ENCODE measurements at places on chromosomes 11 and 22. TPM values are rescaled to one million over a fixed set of nuclear protein-coding genes. Genes with fewer than 3 reads are reported as not detected.

GRCh38 chr11:125941267-125941618, 4.6 kb upstream of the VSIG10L2 start:
- no peak for DNase-seq

- DNase-seq: no peak
Measured at GRCh38 chr11:2313051-2313951, 11.5 kb downstream of the TSPAN32 start.

DNA sequence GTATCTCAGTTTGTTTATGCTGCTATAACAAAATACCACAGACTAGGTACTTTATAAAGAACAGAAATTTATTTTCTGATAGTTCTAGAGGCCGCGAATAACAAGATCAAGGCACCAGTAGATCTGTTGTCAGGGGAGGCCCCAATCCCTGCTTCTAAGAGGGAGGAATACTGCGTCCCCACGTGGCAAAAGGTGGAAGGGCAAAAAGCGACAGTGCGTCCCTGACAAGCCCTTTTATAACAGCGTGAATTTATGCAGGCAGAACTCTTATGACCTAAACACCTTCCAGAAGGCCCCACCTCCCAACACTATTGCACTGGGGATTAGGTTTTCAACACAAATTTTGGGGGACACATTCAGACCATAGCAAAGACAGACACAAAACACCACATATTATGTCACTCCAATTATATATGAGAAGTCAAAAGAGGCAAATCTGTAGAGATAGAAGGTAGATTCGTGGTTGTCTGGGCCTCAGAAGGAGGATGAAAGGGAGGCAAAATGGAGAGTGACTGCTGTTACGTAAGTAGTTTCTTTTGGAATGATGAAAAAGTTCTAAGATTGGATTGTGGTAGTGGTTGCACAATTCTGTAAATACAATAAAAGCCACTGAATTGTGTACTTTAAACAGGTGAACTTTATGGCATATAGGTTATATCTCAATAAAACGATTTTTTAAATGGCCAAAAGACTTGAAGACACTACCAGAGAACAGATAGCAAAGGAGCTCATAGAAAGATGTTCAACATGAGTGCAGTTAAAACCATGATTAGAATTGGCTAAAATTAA, 30.1 kb upstream of the TNRC6B start:
- no peak for DNase-seq

- DNase-seq: no peak
Measured at GRCh38 chr11:1467270-1467669, 19.3 kb downstream of the MOB2 start.

DNA sequence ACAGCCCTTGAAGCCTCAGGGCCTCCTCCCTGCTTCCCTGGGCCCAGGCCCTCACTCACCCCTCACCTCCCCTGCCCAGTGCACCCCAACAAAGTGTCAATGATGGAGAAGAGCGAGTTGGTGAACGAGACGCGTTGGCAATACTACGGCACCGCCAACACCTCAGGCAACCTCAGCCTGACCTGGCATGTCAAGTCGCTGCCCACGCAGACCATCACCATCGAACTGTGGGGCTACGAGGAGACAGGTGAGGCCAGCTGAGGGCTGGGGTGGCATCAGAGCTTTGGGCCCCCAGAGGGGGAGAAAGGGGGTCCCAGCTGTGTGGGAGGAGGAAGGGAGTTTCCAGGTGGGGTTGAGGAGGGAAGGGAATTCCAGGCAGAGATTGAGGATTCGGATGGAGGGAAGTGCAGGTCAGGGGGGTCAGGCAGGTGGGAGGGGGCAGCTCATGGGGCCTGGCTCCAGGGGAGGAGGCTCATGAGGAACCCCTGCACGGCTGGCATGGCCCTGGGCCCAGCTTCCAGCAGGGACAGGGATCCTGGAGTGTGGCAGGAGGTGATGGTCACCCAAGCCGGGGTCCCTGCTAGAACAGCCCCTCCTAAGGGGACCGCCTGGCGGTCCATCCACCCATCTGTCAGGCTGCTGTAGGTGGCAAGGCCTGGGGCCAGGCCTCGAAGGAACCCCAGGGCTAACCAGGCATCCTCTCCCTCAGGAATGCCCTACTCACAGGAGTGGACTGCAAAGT, 2.9 kb downstream of the SUSD2 start:
- DNase-seq: no peak

DNA sequence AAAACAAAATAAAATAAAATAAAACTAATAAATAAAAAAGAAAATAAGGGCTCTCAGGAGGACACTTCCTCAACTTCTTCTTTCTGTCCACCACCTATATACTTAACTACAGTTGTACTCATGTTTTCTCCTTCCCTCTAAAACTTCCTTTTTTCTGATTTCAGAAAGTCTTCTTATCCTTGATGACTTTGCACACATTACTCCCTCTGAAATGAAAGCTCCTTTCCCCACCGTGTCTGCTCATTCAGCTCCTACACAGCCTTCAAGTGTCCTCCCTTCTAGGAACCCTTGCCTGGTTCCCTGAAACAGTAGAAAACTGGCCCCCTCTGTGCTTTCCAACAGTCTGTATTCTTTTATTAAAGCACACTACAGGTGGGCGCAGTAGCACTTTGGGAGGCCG, 18.3 kb upstream of the DDX17 start:
- no peak for DNase-seq

DNA sequence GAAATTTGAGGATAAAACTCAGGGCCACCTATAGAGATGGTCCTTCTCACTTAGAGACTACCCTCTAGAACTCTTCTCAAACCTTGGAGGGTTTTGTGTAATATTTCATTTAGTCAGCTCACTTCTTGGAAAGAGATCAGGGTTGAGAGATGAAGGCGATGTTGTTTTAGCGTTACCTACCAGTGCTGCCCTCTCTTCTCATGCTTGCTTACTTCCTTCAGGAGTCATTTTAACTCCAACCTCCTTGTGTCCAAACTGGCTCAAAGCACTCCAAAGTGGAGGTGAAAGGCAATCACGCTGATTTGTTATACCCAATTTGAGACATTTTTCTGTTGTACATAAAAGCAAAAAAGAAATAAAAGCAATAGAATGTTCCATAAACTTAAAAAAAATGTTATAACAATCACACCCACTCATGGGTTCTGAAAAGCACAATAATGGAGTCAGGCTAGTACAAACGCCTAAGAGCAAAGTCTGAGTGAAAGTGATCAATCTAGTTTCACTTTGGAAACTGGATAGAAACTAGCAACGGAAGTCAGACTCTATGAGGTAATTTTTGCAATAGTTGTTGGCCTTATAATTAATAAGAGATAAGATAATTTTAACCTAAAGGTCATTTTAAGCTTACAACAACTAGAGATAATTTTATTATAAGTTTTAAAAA, 117.1 kb downstream of the MRTFA start:
- no peak for DNase-seq

- DNase-seq: no peak
Measured at GRCh38 chr11:110289472-110289871, 6.9 kb downstream of the RDX start.

GRCh38 chr11:15989685-15990084, 366.7 kb downstream of the SOX6 start:
- no peak for DNase-seq

- no peak for DNase-seq
Measured at GRCh38 chr11:123301013-123301591, 106.1 kb upstream of the CLMP start.

DNA sequence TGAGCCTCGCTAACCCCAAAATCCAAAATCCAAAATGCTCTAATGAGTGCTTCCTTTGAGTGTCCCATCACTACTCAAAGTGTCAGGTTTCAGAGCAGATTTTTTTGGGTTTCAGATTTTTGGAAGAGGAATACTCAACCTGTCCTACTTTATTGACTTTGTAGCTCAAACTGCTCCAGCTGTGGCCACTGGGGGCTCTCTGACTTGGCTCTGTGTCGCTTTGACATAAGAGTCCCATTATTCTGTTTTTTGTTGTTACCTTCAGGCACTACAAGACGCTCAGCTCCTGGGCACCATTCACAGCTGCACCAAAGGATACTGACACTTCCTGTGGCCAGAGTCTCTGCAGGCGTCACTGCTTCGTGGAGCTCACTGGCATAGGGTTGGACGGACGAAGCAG, 41.1 kb downstream of the PHF21B start:
- DNase-seq: no peak

DNA sequence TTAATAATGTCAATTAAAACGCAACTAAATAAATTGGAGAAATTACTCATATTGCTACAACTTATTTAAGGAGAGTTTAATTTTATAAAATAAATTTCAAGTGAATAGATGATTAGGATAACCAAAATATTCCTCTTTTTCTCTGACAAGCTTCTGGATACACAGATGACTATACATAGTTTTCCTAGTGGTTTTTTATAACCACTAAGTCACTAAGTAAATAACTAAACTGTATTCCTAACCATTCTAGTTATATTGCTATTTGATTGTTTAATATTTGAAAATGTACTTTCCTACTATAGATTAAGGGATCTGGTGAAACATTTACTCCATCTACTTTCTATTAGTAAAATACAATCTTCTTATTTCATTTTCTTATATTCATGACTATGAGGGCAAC, 4.7 kb upstream of the ANGPTL5 start:
- no peak for DNase-seq

TMEM191C gene
- 0.59 TPM for total RNA-seq

AKIP1 gene
- total RNA-seq: 30.7 TPM

ELFN2 gene
- not detected for total RNA-seq

OTOG gene
- total RNA-seq: not detected

TSPAN18 gene
- total RNA-seq: 4.4 TPM

ELMOD1 gene
- not detected for total RNA-seq

MS4A6E gene
- not detected for total RNA-seq
